Osteocyte (in vitro differentiated cells): ENCODE measurements at places on chromosomes 11 and 22.

GRCh38 chr11:1221848-1222311, 986 bp upstream of the MUC5B start:
- DNase-seq: no peak

DNA sequence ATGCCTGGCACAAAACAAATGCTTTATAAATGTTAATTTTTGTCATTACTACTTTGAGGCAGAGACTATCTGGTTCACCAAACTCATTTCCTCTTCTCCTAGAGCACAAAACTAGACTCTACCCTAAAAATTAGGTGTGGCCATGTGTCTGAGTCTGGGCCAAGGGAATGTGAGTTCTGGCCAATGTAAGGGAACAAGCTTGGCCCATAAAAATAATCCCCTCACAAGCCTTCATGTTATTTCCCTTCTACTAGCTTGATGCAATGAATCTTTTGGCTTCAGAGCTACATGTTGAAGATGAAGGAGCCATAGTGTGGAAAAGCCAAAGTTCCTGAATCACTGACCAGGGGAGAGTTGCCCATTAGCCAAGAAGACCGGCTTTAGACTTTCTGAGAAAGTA, 406.5 kb upstream of the CCDC90B start:
- DNase-seq: no peak

DNA sequence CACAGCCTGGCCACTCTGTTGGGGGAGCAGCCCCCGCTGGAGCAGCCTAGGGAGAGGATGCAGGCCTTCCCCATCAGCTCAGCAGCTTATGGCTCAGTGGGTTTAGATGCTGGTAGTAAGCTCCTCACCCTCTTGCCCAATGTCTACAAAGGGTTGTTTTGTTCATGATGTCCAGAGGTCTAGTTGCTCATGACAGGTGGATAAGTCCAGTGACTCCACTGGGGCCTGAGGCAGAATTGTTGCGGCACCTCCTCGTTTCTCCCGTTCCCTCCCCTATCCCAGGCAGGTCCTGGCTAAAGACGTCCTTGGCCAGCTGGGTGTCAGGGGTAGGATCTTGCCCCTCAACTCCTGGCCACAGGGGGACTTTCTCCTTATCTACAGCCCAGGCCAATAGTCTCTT, 233.5 kb upstream of the B3GAT1 start:
- DNase-seq: peak; percentile 51

GRCh38 chr11:57770793-57771192, 9.2 kb downstream of the CTNND1 start:
- no peak for DNase-seq
